Activated T-cell treated with anti-CD3 and anti-CD28 coated beads for 48 hours (primary cell): ENCODE measurements at places on chromosomes 4 and X.

DNA sequence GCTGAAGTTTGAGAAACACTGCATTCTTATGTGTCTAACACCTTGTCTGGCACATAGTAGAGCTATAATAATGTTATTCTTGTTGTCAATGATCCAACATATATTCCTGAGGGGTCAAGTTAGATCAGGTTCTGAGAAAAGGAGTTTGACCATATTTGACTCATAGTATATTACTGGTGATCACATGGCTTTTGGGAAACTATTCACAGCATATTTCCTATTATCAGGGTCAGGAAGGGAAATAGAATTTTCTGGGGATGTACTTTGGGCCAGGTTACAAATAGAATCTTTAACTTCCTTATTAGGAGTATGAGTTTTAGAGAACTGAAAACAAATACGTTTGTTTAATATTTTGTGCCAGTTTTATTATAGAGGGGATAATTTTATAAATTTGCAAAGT is 11.6 kb downstream of the IL15 start:
- no peak for DNase-seq

DNA sequence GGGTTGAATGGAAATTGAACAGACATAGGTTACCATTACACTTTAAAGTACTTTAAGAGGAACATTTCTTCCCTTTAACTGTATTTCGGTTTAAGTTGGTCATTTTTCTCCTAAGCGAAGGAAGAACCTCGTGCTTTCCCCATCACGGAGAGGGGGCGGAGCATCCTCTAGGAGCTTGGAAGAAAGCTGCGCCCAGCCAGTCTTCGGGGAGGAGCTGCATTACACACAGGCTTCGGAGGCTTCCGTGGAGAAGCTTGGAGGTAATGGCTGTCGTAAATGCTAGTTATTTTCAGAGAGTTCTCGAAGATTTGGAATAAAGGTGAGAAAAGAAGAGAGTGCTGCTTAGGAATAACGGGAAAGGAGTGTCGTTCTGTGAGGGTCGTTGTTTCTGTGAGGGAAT is at the start of gene PWWP3B:
Gene PWWP3B (plus strand): TSS at position 199 of the 400 bp plus-strand sequence. CDS start 37,128 bp downstream, outside the sequence.
- DNase-seq: no peak

DNA sequence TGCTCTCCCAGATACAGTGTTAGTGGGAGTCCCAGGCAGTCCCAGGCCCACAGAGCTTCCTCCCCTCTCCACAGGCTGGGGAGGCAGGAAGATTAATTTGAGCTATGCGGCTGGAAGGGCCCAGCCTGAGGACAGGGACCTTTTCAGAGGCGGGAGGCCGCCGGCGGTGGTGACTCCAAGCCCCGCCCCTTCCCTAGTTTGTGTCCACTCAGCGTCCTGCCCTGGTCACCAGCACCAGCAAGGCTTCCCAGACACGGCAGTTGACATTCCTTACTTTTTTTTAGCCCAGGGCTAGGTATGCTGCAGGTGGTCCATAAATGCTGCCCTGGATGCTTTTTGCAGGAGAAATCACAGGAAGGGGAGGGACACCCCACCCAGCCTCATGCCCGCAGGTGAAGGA is 67.7 kb upstream of the LRPAP1 start:
- no peak for DNase-seq

GRCh38 chrX:51257490-51257889 is 75.1 kb upstream of the NUDT10 start:
- no peak for DNase-seq

DNA sequence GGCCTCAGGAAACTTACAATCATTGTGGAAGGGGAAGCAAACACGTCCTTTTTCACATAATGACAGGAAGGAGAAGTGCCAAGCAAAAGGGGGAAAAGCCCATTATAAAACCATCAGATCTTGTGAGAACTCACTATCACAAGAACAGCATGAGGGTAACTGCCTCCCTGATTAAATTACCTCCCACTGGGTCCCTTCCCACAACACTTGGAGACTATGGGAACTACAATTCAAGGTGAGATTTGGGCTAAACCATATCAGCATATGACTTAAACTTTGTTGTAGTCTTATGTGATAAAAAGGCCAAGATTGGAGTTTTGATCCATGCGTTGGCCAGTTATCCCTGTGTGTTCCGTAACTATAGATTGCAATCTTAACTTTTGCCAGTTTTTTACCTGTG is 68.3 kb downstream of the C4orf33 start:
- no peak for DNase-seq

DNA sequence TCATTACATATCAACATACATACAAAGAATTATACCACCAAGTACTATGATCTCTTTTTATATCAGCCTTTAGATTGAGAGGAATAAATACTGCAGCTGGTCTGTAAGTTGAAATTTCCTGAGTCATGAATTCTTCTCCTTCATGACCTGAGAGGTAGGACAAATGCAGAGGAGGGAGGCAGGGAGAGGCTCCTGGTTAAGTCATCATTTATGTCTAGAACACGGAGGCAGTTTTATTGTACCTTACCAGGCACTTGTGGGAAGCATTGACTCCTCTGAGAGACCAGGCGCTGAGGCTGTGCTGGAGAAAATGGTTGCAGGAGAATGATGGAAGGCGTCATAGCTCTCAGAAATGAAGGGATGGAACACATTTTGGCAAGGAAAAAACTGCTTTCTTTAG is 12.5 kb upstream of the CASK start:
- no peak for DNase-seq

GRCh38 chrX:118655561-118656246 is 71.7 kb upstream of the IL13RA1 start:
- no peak for DNase-seq

- no peak for DNase-seq
Measured at GRCh38 chr4:100926039-100926717, 408.4 kb upstream of the EMCN start.

GRCh38 chr4:110149089-110149488 is 49.3 kb downstream of the ELOVL6 start:
- no peak for DNase-seq

DNA sequence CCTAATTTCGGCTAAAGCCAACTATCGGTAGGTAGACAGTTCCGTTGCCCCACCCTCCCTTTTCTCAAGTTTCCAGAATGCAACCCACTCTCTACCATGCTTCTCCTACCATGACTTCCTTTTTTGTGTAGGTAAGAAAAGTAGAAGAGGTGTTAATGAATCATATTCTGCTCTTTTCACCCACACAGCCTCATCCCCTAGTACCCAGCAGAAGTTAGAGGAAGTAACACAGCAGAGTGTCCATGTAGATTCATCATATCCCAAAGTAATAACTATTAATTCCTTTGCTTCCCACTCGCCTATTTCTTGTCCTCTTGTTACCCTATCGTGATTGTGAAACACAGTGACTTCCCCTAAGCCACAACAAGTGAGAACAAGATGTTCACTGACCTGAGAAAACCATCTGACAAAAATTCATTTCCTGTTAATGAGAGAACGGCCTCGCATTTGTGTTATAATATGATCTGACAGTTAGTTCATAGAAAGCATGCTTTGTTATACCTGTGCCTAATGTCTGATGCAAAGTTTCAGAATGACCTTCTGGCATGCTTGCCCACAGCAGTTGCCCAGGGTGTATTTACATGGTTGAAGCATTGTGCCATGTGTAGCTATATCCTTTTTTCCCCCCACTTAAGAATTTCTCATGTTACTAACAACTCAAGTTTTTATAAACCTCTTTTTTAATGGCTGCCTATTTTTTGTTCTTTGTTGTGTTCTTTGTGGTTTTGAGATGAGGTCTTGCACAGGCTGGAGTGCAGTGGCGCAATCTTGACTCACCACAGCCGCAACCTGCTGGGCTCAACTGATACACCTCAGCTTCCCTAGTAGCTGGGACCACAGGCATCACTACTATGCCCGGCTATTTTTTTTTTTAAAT is 185.6 kb downstream of the RAP1GDS1 start:
- DNase-seq: peak; percentile 50
